ENCODE measurements at places on chromosomes 16 and 17.

DNA sequence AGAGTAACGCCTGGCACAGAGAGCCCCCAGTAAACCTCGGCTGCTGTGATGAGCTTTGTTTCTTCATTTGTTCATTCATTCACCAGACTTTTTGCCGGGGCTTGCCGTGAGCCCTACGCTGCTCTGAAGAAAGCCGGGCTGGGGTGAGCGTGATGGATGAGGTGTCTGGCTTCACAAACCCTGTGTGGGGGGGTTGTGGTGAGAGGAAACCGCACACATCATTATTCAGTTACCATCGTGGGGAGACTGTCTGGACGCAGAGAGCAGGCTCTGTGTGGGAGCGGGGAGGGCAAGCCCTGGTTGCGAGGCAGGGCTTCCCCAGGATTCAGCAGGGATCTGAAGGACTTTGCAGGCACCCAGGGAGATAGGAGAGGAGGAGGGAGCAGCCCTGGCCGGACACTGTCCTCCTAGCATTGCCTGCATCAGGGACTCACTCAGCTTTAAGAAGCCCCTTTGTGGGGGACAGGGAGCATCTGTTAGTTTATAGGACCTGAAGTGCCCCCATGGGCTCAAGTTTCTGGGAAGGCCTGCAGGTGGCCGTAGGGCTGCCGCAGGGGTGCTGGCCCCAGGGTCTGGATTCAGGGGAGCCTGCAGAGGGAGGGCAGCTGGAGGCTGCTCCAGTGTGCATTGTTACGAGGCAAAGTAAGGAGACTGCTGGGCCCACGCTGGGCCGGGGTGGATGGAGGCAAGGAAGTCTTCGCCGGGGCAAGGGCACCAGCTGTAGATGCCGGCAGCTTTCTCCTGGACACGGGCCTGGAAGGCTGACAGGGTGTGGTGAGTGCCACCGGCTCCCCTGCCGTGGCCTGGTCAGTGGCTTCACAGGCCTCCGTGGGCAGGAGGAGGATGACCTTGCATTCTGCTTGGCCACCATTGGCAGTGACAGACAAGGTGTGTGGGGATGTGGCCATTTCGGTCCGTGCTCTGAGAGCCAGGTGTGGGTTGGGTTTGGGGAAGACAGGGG is 334.5 kb downstream of the SEC14L1 start:
- peak; percentile 82 for DNase-seq

DNA sequence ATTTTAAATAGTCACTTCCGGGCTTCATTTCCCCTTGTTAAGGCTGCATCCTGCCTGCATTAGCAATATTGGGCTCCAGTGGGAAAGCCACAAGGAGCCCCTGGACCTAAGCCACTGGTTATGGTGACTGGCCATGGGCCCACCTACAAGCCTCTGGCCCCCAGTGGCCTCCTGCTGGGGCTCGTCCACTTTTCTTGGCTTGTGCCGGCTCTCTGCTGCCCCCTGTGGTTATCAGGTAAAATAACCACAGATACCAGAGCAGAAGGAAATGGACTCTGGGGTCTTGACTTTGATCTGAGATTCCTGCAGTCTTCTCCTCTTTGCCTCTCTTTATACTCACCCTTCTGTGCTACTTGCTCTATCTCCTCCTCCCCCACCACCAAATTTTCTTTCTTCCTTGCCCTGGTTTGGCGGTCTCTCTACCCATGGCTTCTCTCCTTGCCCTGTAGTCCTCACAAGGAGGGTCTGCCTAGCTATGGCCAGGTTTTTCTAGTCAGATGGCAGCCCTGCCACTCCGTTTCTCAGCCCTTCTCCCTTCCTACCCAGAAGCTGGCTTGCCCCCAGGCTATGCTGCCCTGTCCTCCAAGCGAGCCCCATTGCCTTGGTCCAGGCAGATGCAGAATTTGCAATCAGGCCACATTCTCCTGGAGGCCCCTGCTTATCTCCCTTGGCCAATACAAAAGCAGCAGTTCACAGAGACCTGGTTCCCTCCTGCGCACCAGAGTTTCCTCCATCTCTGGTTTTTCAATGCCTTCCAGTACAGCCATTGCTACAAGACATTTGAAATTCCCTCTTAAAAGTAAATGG is 82.9 kb upstream of the RCVRN start:
- DNase-seq = peak; percentile 23

GRCh38 chr17:38402897-38403296 is 25.4 kb upstream of the ARHGAP23 start:
- DNase-seq = no peak

DNA sequence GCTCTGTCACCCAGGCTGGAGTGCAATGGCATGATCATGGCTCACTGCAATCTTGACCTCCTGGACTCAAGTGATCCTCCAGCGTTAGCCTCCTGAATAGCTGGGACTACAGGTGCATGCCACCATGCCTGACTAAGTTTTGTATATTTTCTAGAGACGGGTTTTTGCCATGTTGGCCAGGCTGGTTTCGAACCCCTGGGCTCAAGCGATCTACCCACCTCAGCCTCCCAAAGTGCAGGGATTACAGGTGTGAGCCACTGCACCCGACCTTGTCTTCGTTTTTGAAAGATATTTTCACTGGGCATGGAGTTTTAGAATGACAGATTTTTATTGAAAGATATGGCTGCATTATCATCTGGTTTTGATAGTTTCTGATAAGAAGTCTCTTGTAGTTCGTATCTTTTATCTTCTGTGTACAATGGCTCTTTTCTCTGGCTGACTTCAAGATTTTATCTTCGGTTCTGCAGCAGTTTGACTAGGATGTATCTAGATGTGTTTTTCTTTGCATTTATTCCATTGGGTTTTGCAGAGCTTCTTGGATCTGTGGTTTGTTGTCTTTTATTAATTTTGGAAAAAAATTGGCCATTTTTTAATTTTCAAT is 14.6 kb downstream of the ADGRG5 start:
- no peak for DNase-seq

- no peak for DNase-seq
These were observed 113.2 kb downstream of the SPECC1 start for GRCh38 chr17:20122254-20122879.

- no peak for DNase-seq
These were observed 4.2 kb upstream of the AATF start for GRCh38 chr17:36944553-36944952.

All from stimulated activated naive CD8-positive, alpha-beta T cell treated with anti-CD3 and anti-CD28 coated beads, Interleukin-15, Interleukin-2, amounts not matched to agents 100 U/mL and 50 U/mL, for 24 hours (primary cell).